ENCODE measurements at places on chromosomes 3 and 15.

DNA sequence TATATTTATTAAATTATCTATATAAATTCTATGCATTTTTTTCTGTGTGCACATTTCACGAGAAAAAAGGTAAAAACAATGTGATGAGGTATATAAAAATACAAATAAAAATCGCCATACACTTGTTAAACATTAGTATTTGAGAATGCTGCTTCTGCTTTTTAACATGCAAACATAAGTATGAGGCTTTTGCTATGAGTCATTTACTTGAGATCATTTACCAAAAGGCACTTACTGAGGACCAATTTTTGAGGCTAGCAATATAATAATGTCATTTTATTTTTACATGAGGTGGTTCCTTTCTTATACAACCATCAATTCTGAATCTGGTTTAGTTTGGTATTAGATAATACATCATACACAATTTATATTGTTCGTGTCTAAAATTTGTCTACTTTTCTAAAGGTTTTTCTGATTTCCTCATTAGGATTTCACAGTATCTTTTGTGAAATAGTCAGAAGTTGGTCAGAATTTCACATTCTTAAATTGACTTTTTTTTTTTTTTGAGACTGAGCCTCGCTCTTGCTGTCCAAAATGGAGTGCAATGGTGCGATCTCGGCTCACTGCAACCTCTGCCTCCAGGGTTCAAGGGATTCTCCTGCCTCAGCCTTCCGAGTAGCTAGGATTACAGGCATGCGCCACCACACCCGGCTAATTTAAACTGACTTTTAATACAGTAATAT, 25.6 kb downstream of the DCUN1D1 start:
- DNase-seq = no peak

GRCh38 chr15:74319596-74320351, 47.7 kb downstream of the CYP11A1 start:
- no peak for DNase-seq

- no peak for DNase-seq
These were observed 25.3 kb downstream of the LOXL1 start for GRCh38 chr15:73951601-73952000.

GRCh38 chr3:127043731-127044510, 61.0 kb downstream of the PLXNA1 start:
- DNase-seq = no peak

- no peak for DNase-seq
These were observed 266.2 kb upstream of the IGF1R start for GRCh38 chr15:98382139-98382538.

GRCh38 chr3:41323467-41324155, 124.3 kb downstream of the CTNNB1 start:
- no peak for DNase-seq

DNA sequence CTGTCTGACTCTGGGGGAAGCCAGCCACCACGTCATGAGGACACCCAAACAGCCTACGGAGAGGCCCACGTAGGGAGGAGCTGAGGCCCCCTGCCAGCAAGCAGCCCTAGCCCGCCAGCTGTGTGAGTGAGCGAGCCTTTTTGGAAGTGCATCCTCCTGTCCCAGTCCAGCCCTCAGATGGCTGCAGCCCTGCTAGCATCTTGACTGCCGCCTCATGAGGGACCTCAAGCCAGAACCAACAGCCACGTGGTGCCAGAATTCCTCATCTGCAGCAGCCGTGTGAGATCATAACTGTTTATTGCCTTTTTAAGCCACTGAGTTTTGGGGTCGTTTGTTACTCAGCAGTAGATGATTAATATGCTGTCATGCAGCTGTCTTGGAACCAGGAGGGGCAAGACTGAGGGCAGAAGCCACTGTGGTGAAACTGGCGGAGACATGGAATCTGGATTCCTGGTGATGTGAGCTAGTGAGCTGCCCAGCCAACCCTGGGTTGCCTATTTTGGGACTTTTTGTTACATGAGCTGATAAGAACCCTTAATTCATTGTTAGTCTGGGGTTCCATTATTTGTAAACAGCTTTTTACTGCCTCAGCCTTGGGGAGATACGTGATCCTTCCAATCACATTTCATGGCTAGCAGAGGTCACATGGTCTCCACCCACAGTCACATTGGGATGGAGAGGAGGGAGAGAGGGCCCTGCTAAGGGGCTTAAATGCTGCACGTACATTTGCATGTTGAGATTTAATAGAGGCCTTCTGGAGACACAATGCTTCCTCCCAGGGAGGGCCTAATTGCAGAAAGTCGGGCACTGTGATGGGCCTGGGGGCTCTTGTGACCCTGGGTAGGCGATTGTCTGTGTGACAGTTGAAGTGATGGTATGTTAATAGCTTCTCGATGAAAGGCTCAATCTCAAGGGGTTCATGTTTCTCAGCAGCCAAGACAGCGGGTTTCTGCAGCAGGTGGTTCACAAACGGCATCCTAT, 73.8 kb downstream of the RPLP1 start:
- no peak for DNase-seq

GRCh38 chr3:48406443-48407431, 23.1 kb downstream of the PLXNB1 start:
- DNase-seq = no peak

- DNase-seq = no peak
These were observed at the start of gene SIDT1 for GRCh38 chr3:113531826-113532697. Gene SIDT1 (plus strand): TSS chr3:113532555. CDS start chr3:113533022, 467 bp downstream.

GRCh38 chr3:125433611-125434041, 58.5 kb upstream of the ZNF148 start:
- no peak for DNase-seq

DNA sequence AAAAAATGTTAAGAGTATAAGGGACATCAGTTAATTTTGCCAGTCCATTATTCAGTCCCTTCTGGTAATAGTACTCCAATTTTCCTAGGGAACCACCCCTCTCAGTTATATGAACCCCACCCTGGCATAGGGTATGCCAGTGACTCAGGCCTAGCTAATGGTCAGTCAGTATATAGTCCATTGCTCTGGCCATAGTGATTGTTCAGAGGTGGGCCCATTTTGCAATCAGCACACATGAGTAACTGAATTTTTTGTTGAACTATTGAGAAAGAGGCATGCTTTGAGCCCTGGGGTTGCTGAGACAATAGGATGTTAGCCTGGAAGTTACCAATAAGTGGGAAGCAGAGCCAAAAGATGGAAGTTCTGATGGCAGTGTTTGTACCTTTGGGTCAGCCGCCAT, 4.1 kb downstream of the LRCH3 start:
- no peak for DNase-seq

GRCh38 chr3:10192953-10193691, 28.4 kb downstream of the IRAK2 start:
- peak; percentile 54 for DNase-seq

GRCh38 chr15:76071806-76072205, 12.0 kb downstream of the TMEM266 start:
- no peak for DNase-seq

GRCh38 chr3:37562876-37563275, 298.8 kb upstream of the CTDSPL start:
- no peak for DNase-seq

DNA sequence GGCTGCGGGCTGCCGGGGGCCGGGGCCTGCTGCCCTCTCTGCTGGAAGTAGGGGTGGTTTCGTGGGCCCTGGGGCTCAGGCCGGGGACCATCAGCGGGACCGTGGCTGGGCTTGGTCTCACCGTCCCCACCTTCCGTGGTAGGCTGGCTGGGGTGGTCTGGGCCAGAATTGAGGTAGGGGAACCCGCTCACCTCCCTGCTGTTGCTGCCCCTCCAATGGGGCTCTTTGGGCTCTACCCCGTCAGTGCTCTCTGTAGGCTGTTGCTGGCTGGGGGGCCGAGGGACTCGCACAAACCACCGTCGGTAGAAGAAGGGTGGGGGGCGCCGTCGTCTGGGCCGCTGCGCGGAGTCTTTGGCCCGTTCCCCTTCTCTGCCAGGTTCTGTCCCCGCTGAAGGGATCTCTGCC, 23.4 kb downstream of the RGMA start:
- DNase-seq = no peak

- no peak for DNase-seq
These were observed 368.7 kb upstream of the PROK2 start for GRCh38 chr3:72153477-72154314.

DNA sequence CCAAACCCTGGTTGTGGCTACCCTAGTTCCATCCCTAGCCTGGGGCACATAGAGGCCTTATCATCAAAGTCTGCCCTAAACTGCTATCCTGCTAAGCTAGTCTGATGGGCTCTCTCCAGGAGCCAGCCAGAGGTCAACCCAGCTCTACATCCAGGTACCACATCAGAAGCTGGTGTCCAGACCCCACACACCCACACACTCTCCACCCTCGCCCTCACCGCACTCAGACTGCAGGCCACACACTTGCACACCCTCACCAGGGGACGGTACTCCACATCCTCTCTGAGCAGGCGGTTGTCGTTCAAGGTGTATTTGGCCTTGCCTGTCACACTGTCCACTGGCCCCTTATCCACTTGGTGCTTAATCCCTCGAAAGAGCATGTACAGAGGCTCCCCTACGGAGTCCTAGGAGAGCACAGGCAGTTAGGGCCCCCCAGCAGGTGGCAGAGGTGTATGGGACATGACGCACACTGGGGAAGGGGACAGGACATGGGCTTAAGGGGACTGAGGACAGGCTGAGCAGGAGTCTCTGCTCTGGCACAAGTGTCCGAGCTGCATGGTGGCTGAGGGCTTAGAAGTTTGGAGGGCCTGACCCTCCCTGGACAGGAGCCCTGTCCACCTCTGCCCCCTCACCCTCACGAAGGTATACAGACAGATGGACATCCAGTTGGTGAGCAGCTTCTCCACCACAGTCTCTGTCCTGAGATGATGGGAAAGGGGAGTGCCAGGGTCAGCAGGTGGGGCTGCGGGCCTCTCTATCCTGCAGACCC, 18.1 kb downstream of the PLXNB1 start:
- no peak for DNase-seq

GRCh38 chr3:37986479-37987314, 3.9 kb upstream of the VILL start:
- no peak for DNase-seq

DNA sequence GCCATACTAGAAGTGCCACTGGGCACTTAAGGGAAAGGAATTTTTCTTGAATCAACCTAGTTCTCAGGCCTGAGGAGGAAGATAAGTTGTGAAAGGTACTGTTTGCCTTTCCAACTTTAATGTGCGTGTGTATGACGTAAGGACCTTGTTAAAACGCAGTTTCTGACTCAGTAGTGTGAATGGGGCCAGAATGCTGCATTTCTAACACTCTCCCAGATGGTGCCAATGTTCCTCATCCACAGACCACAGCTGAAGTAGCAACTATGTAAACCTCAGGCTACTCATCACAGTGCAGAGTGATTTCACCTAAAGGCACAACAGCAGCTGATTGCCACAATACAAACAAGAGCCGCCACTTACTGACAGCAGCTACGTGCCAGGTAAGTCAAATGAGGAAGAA, 103.6 kb downstream of the OTOL1 start:
- DNase-seq = no peak

GRCh38 chr15:57036352-57036751, 117.9 kb downstream of the TCF12 start:
- DNase-seq = no peak

GRCh38 chr3:4807381-4808280, 171.6 kb upstream of the BHLHE40 start:
- DNase-seq = no peak

GRCh38 chr15:63114465-63114864, 7.2 kb upstream of the LACTB start:
- DNase-seq = no peak

DNA sequence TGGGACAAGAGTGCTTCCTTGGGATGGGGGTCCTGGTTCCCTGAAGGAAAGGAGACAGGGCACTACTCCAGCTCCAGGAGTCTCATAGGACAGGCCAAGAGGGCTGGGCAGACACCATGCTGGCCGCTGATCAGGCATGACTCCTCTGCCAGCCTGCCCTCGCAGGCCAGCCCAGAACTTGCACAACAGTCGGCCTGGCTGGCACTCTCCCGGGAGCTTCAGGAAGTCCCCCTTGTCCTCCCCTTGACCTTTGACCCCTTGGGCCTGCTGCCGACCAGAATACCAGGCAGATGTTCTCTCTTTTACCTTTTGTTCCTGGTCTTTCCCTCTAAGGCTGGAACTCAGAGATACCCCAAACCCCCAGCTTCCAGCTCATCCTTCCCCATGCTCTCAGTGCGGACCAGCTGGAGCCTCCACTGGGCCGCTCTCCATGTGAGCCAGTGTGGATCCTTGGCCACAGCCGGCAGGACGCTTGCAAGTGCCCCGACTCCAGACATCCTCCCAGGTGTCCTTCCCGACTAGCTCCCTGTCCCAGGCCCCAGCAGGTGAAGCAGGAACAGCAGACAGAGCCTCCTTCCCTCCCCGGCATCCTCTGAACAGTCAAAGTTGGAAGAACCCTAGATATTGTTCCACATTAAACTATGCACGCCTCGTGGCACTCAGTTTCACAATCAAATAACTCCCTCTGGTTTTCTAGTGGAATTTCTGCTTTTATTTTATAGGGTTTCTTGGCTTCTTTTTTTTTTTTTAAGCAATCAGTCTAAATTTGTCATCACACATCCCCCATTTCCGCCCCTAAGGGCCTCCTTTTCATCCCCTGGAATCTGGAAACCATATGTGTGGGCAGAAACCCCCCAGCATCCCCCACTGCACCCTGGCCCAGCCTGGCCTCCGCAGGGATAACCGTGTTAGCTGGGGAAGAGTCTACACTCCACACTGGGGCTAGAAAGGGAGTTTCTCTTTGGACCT, 15.7 kb downstream of the VPS18 start:
- DNase-seq = no peak

- DNase-seq = no peak
These were observed 142.5 kb downstream of the XXYLT1 start for GRCh38 chr3:195128255-195129071.

GRCh38 chr3:148975696-148976095, 15.6 kb upstream of the GYG1 start:
- DNase-seq = no peak

GRCh38 chr15:52794665-52795463, 4.7 kb upstream of the ONECUT1 start:
- no peak for DNase-seq

GRCh38 chr3:137768361-137769321, 4.5 kb downstream of the SOX14 start:
- no peak for DNase-seq

DNA sequence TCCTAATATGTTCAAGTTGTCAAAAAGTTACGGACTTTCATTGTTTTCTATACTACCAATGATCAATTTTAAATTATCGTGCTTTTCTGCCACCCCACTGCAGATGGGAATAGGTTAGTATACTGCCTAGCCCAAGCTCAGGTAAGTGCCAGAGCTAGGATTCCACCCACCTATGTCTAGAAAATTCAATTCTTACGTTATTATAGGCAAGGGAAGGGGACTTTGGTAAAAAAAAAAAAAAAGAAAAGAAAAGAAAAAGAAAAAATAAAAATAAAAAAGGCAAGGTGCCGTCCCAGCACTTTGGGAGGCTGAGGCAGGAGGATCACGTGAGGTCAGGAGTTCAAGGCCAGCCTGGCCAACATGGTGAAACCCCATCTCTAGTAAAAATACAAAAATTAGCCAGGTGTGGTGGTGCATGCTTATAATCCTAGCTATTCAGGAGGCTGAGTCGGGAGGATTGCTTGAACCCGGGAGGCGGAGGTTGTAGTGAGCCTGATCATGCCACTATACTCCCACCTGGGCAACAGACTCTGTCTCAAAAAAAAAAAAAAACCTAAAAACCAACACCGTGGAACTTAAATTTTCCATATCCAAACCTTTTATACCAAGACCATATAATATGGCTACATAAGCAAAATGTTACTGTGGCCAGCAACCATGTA, 1.3 kb downstream of the RPL22L1 start:
- no peak for DNase-seq

All from smooth muscle cell of the brain vasculature (primary cell).